Activated CD4-positive, CD25-positive, alpha-beta regulatory T cell treated with anti-CD3 and anti-CD28 coated beads, Interleukin-2, amount 50 U/mL, for 72 hours (primary cell): ENCODE measurements at places on chromosomes 1 and 21.

DNA sequence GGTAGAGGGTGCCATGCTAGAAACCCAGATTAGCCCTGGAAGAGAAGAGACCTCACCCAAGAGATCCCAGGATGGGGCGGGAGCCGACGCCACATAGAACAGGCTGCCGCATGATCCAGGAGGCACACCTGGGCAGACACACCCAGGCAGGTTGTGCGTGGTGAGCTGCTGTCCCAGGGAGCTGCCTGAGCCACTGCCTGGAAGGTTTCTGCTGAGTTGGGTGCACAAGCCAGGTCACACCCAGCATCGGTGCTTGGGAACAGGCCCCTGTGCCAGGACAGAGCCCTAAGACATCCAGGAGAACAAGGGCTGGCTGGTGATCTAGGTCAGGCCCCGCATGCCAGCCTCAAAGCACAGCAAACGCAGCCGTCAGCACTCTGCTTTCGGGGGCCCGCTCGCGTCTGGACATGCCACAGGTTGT, 40.2 kb downstream of the CTNNBIP1 start:
- DNase-seq, result no peak

- DNase-seq, result no peak
Measured at GRCh38 chr1:218890451-218890850, 283.2 kb upstream of the LYPLAL1 start.

DNA sequence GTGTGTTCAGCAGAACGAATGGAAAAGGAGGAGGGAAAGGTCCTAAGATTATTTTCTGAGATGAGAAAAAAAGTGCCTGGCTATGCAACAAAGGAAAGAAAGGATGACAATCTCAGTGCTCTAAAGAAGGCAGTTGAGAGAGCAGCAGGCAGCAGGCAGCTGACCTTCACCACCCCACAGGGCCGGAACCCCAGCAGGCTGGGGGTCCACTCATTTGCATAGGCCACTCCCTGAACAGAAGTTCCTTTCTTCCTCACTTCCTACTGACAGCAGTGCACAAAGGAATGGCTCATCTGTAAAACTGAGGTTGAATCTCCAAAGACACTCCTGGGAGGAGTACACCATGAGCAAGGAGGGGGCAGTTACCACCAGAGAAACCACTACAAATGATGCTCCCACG, 41.4 kb upstream of the TNR start:
- DNase-seq, result no peak

- no peak for DNase-seq
Measured at GRCh38 chr1:227685807-227686206, 49.3 kb downstream of the JMJD4 start.
